ENCODE measurements at places on chromosomes 12 and 14. TPM values are rescaled to one million over a fixed set of nuclear protein-coding genes. Genes with fewer than 3 reads are reported as not detected.

ANKRD33 gene
- total RNA-seq, result not detected

- DNase-seq, result no peak
Measured at GRCh38 chr12:69570545-69571399, 14.5 kb upstream of the CCT2 start.

CLEC6A gene
- not detected for total RNA-seq

DNA sequence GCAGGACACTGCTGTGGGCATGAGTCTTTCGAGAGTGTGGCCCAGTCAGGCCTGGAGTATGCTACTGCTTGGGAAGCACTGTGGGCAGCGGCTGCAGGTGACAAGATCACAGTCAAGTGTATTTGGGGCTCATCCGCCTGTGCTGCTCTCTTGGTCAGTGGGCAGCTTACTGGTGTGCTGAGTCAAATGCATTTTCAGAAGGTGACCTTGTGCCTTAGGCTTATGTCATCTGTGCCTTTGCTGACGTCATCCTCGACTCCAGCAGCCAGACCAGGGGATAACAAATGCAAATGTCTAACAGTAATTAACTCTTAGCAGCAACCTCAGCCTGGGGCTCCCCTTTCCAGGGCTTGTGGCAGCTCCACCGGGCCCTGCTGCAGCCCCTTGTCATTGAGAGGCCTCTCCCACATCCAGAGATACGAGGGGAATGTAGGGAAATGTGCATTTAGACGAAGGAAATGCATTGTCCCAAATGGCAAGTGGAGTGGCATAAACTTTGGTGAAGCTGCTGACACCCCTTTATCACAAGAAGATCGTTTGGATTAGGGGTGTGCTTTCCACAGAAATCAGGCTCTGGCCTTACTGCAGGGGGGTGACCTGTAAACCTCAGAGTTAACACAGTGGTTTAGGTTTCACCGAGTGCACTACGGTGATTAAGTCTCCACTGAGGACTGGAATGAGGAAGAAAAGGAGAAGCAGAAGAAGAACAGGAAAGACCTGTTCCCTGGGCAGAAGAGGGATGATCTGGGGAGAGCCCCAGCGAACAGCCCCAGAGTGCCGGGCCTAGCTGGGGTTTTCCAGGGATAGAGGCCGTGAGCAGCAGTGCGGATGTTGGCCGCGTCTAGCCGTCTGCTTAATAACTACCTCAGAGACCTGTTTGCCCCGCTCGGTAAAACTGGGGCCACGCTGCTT is 39.7 kb downstream of the PSMA6 start:
- no peak for DNase-seq

GRCh38 chr12:87348071-87348470 is 681.1 kb downstream of the C12orf50 start:
- DNase-seq, result no peak

DNA sequence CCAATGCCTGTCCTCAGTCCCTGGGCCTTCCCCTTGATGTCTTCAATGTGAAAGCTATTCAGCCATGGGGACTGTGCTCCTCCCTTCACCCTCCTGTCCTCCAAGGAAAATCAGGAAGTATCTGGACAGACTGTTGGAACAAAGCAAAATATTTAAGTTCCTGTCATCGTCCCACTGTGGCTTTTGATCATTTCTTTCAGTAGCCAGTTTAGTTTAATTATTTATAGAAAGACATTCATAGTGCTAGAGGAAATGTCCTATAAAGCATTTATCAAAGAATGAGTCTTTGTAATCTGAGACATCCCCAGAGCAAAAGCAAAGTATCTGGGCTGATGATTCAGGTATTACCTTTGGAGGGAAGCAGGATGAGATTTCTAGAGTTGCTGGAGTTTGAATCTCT is 254.1 kb downstream of the NRXN3 start:
- no peak for DNase-seq

DNA sequence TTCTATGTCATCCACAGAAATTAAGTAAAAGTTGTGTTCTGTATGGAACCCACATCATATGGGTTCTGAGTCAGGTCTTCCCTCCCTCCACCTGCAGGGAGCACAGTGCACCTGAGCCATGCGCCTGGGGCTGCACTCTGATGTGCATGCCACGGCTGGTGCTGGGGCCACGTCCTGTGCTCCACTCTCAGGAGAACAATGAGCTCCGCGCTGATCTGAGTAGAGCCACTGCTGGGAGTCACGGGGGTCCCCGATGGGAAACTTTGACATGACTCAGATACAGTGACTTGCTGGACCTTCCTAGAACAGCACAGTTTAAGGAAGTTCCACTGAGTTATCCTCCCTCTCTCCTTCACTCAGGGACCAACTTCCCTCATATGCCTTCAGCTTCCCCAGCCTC is 683.4 kb downstream of the TMEM121 start:
- DNase-seq, result no peak

DNA sequence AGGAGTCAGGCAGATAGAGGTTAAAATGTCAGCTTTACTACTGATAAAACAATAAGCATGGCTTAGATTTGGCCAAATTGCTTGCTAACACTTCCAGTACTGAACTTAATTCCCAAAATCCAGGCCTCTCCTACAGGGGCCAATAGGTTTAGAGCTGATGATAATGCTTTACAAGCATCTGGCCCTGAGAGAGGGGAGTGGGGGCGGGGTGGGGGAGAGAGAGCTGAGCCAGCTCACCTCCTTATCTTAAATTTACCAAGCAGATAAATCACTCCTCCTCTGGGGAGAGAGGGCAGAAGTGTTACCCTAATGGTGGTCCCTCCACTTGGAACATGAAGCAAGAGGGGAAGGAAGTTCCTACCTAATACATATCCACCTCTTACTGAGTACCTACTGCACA is 182.2 kb upstream of the CRY1 start:
- DNase-seq, result no peak

DNA sequence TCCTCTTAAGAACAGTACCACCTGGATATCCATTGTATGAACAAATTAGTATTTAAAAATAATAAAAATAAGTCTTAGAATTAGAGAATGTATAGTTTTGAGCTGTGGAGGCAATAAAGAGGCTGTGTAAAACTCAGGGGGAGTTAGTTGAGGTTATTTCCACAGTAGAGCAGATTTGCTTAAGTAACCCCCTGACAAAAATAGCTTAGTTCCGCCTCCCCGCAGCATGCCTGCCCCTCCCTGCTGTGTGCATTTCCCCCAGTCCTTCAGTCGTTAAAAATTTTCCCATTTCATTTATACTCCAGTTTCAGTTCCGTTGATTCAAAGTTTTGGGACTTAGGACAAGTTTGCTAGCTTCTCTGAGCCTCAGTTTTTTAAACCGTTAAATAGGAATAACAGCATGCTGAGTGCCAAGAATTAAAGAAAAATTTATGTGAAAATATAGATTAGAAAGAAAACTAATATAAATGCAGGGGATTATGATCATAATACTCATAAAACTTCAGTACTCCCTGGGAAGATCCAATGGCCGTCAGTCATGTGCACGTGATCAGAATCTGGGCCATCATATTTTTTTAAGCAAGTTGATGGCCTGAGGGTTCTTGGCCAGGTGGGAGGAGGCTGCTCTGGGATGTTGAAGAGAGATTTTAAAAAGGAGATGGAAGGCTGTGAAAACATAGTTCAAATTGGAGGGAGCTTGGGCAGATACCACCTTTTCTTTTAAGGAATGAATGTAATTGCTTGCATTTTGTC is 14.5 kb upstream of the SLC38A2 start:
- DNase-seq, result no peak

Measured in natural killer cell treated with Interleukin-12 subunit alpha and Interleukin-12 subunit beta and Interleukin-15 and Interleukin-18, amount 100 ng/mL, for 72 hours (primary cell).